ENCODE measurements at places on chromosomes 12 and 14.

DNA sequence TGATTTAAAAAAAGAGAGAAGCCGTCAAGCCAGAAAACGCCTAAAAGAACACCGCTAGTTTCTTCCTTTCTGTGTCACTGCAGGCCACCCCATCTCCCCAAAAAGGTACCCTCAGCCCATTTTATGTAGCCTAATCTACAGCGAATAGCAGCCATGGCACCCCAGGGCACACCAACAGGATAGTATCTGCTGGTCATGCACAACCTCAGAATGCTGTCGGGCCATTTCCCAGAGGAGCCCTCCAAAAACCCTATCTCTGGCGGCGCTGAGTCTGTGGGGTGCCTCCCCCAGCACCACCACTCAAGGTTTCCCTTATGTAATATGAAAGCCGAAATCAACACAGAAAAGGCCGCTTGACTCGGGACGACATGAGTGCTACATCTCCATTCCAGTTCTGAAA, 98.9 kb downstream of the BCL11B start:
- DNase-seq: no peak

- no peak for DNase-seq
These were observed 96.1 kb upstream of the EGLN3 start for GRCh38 chr14:34046799-34047520.

DNA sequence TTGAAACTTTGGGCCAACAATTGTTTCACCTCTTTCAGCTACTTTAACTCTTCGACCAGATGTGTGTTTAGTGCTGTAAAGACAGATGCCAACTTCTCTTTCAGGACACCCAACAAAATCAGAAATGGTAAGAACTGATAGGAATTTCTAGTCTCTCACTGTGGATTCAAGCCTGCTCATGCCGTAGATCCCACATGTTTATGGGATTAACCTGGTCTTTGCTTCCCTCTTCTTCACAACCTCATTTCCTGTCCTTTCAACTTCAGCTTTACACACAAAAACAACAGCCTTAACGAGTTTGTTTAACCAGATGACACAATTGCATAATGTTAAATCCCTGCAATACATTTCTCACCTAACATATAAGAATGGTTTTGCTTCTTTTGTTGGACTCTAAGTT, 1031.9 kb upstream of the LRFN5 start:
- no peak for DNase-seq

DNA sequence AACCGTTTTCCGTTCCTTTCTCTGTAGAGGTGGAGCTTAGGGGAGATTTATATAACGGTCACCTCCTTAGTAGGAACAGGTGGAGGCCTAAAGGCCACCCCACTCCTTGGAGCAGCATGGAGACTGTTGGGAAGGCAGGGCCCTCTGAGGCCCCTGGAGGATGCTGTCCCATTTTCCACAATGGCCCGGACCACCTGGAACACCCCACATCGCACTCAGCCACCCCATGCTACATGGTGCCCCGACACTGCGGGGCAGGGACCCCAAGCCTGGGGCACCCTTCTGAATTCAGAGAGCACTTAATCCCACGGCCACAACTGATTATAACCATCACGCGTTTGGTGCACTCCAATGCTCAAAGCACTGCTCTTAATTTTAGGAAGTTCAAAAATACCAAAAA, 41.4 kb downstream of the C14orf132 start:
- DNase-seq: no peak

DNA sequence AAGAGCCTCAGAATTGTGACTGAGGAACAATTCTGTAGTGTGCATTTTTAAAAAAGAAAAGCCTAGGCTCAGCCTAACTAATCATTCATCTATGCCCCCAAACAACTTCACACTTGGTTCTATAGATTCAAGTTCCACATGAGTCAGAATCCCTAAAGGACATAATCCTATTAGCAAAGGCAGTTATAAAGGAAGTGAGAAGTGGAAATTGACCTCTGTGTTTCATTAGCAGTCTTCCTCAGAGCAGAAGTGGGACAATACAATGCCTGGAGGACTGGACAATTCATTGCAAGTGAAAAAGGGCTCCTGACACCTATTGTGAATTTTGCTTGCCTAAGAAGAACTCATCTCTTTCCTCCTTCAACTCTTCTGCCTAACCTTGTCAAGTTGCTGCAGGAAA, 222.3 kb downstream of the PTPRO start:
- DNase-seq: no peak

GRCh38 chr12:54658306-54659264, 10.4 kb upstream of the DCD start:
- no peak for DNase-seq

GRCh38 chr14:22383515-22384166, 205.4 kb downstream of the DAD1 start:
- DNase-seq: no peak

DNA sequence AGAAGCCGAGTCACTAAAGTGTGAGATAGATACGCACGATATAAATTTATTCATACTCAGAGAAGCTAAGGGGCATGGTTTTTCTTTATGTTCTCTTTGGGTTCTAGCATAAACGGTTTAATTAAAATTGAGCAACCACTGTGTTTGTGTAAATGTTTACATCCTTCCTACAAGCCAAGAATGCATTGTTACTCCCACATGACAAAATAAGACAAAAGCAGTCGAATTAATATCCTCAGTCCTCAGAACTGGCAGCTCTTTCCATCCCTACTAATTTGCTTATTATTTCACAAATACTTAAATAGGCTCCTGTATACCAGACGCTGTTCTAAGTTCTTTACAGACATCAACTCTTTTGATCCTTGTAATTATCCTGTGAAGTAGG, 32.0 kb downstream of the SSPN start:
- DNase-seq: no peak

DNA sequence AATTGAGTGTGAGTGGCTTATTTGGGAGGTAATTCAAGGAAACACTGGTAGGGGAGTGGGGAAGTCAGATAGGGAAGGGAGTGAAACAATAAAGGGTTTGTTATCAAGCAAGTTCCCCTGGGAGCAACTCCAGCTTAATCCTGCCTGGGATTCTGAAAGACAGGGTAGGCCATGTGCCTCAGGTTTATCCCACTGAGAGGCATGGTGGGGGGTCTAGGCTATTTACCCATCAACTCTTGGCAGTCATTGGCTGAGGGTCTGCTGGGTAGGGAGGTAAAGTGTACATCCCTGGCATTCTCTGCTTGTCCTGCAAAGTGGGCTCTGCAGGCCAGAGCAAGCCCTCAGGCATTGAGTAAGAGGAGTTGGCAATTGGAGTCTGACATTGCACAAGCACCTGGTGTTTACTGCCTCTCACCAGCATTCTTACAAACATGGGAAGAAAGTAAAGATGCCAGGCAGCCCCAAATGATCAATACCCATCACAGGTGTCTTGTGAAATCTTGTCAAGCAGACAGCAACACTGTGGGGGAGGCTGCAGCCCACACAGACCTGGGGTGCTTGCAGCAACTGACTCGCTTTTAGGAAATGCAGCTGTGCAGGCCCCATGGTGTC, 169.3 kb downstream of the KTN1 start:
- DNase-seq: no peak

DNA sequence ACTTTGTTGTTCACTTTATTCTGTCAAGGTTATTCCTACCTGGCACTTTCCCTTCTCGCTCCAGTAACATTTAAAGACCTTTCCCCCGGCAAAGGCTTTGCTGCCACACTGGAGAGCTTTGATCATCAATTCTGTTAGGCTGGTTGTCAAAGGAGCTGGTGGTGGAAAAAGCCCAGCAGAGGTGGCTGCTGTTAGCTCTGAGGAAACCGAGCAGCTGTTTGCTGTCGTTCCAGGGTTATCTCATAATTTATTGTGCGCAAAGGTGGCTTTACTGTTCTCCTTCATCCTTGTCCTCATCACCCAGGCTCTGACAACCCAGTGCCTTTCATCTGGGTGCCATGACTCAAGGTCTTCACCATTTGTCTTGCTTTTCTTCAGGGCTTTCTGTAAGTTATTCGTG, 38.2 kb upstream of the CRADD start:
- DNase-seq: no peak

DNA sequence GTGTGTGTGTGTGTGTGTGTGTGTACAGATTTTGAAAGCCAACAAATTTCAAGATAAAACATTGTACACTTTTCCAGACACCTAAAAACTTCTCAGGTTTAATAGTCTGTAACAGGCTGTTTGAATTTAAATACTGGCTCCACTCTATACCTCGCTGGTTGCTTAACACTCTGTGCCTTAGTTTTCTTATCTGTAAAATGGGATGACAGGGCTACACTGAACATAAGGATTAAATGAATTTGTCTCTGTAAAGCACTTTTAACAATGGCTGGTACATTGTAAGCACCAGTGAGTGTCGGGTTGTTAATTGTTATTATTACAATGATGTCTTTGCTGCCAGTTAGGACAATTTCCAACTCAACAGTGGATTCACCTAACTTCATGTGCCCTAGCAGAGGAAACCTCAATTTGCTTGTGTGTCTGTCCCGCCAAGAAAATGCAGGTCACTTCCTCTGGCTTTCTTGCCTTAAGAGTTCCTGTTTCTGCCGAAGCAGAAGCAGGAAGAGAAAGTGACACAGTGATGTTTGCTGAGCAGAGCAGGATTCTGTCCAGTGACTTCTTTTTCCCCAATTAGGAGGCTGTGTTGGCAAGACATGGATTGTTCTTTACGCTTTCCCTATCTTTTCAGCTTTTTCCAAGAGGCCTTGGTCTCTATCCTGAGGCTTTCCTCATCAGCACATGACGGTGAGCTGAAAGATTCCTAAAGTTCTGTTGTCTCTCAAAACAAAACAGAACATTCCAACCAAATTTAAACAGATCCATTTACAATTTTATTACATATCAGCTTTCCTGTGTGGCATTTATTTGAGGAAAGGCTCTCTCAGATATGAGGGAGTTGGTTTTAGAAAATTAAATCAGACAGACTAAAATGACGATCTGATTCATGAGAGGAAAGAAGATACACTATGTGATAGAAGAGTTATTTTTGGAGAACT, 154.1 kb upstream of the ATP2B1 start:
- DNase-seq: no peak

GRCh38 chr12:88604646-88605045, 24.4 kb upstream of the KITLG start:
- no peak for DNase-seq

DNA sequence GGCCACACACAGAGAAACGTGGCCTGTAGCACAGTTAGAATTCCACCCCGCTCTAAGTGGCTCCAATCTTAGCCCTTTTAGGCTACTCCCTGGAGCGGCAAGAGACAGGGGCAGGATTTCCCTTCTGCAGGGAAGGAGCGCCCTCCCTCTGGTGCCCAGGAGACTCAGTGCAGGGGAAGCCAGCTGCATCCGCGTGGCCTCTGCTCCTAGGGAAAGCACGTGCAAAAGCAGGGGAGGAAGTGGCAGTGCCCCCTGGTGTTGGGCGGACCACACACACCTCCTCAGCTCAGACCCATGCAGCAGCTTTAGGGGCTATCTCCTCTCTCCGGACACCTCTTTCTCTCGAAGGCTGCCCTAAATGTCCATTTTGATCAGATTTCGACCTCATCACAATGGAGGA, 50.0 kb downstream of the SPRING1 start:
- no peak for DNase-seq
